Pericardium fibroblast (primary cell): ENCODE measurements at places on chromosomes 6 and 20. TPM values are rescaled to one million over a fixed set of nuclear protein-coding genes. Genes with fewer than 3 reads are reported as not detected.

The GSS gene
- 36.3 and 41.3 TPM in 2 replicates for total RNA-seq

The ANGPT4 gene
- under 0.01 and 0.17 TPM in 2 replicates for total RNA-seq

The ENPP3 gene
- not detected in 2 replicates for total RNA-seq

The ZSCAN12 gene
- 2.7 and 3.9 TPM in 2 replicates for total RNA-seq

The CLVS2 gene
- not detected in 2 replicates for total RNA-seq

The COL21A1 gene
- total RNA-seq, result 77.5 and 151 TPM in 2 replicates

The PPIL6 gene
- total RNA-seq, result 0.94 and 5.3 TPM in 2 replicates

The RBM12 gene
- total RNA-seq, result 21.0 and 21.9 TPM in 2 replicates

The LY6G6D gene
- total RNA-seq, result not detected in 2 replicates
